ENCODE measurements at places on chromosomes 12 and 14.

DNA sequence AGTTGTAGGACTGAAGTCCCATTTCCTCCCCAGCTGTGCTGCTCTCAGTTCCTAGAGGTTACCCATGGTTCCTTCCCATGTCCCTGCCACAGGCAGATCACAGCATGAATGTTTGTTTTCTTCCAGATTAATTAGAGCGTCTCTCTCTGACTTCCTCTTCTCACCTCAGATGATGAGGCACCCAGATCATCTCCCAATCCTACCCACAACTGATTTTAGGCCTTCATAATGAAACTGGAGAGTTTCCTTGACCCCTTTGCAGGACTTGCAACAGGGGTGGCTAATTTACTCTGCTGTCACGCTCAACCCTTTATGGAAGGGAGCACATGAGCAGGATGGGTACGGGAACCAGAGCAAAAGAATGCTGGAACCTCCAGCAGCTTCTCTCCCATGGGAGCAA, 32.1 kb upstream of the TXNRD1 start:
- DNase-seq: no peak

DNA sequence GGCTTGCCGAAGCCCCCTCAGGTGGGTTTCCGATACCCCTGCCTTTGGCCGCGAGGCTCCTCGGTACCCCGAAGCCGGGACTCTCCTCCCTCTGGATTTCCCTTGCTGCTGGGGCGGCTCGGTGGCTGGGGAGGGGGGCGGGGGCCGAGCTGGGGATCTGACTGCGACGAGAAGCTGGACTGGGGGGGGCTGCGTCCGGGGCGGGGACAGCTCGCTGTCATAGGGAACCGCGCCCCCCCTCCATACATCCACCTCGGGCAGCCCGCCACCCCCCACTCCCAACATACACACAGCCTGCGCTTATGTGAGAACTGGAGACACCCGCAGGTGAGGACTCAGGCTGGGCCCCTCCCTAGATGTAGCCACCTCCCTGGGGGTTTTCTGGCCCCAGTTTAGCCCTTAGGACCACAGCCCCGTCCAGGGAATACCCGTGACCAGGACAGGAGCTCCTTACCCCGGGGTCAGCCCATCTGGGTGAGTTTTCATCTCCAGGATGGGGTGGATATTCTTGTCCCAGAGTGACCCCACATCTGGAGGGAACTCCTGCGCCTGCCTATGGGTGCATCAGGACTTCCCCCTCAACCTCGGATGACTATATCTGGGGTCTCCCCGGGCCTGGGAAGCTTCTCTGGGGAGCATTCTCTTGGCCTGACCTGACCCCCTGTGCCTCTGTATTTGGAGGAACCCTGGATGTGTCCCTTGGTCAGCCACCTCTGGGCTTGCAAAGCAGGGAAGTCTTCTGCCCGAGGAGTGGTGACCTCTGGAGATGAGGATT, 687 bp downstream of the ASIC1 start:
- DNase-seq: no peak

DNA sequence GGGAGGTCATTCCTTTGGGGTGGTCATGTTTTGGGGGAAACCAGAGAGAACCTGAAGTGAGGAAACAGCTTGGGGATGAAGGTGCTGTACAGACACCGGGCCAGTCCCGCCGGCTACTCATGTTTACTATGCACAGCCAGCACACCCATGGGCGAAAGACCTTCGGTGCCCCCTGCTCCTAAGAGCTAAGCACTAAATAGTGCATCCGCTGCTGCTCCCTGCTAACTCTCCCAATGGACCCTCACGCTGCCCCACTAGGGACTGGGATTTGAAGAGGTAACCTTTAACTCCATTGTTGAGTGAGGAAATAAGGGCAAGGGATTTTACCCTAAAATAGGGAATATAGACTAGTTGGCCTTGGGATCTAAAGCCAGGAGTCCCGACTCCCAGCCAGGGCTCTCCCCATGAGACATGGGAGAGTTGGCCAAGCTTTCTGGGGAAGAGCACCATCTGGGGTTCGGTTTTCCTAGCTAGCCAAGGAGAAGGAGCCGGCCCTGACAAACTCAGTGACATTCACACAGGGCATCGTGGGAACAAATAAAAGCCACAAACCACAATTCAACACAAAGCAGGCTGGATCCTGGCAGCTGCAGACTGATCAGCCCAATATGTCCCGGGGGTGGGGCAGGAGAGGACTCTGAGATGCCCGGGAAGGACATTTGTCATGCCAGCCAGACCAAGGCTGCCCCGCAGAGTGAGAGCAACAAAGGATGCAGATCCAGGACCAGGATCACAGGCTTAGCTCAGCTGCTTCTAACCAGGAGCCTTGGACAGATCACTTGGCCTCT, 91.7 kb downstream of the SINHCAF start:
- DNase-seq: no peak

- DNase-seq: peak; percentile 19
Measured at GRCh38 chr12:52307836-52308805, 13.1 kb downstream of the KRT83 start.

- no peak for DNase-seq
Measured at GRCh38 chr12:41184864-41185263, 3.3 kb upstream of the PDZRN4 start.

GRCh38 chr12:132398386-132398991, 69.1 kb upstream of the GALNT9 start:
- DNase-seq: no peak
